ENCODE measurements at places on chromosomes 7 and 10.

DNA sequence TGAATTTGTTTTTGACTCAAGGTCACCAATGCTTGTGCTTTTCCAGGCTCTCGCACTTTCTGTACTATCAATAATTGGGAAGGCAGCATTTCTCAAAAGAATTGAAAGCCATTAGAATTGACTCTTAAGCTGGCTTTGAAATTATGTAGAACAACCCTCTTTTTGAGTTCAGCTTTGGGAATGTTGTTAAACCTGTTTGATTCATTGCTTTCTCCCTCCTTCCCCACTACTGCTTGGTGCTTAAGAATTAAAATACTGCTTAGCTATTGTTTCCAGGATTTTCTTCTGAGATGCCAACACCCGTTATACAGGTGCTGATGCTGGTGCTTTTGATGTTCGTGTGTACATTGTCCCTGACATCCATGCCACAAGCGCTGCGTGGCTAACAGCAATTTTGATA is 15.5 kb upstream of the FZD8 start:
- DNase-seq = no peak

GRCh38 chr10:93235686-93236085 is 162.0 kb downstream of the CYP26A1 start:
- no peak for DNase-seq

GRCh38 chr7:44533301-44534055 is 7.7 kb downstream of the NPC1L1 start:
- no peak for DNase-seq

- DNase-seq = no peak
Observed at GRCh38 chr10:104029521-104029860, 56.2 kb downstream of the COL17A1 start.

- no peak for DNase-seq
Observed at GRCh38 chr7:44775383-44776107, 20.9 kb upstream of the PPIA start.

DNA sequence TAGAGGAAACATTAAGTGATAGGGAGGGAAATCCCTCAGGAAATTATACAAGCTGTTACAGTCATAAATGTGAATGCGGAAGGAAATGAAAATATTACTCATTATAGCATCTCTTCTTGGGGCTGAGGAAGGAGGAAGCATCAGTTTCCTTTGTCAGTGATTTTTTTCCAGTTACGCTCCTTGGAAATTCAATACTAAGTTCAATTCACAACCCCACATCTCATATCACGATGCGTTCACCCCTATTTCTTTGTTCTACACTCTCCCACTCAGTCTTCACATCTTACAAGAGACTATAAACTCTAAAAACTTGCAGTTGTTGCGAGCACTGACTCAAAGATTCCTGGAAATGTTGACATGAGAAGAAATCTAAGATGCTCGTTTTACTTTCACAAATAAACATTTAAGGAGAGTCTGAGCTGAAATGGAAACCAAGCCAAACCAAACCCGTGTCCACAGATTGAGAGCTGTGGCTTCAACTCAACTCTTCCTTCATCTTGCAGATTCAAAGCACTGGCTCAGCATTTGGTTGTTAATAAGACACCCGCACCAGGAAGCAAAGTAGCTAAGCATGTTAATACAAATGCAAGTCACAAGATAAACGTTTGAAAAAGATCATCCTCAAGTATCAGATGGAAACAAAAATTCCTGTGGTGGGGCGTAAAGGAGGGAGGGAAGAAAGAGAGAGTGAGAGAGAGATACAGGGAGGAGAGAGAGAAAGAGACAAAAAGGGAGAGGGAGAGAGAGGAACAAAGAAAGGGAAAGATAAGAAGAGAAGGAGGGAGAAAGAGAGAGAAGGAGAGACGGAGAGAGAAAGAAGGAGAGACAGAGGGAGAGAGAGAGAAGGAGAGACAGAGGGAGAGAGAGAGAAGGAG is 150.0 kb upstream of the RSU1 start:
- no peak for DNase-seq

DNA sequence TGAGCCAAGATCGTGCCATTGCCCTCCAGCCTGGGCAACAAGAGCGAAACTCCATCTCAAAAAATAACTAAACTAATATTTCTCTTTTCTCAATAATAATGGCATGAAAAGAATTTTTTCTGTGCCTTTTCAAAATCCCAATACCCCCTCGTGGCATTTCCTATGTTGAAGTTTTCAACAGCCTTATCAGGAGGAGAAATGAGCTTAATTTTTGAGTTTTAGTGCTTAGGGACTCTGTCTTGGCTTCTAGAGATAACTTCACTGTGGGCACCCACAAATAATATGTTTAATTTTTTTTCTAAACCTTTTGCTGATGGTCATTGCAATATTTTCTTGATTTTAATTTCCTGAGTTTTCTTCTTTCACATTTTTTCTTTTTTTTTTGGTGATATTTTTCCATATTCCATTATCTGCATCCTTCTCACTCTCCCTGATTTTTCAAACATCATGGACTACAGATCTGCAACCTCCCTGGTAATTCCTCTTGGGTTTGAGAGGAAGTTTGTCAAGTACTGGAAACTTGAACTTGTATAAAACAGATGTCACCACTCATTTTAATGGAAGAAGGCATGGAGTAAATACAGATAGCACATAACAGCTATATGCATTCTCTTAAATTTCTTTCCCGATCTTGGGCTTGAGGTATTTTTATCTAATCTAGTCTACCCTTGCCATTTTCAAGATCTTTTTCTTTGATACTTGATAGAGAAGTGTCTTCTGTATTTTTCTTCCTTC is 84.0 kb downstream of the KAT6B start:
- no peak for DNase-seq

- no peak for DNase-seq
Observed at GRCh38 chr10:372566-372965, 237.3 kb downstream of the ZMYND11 start.

DNA sequence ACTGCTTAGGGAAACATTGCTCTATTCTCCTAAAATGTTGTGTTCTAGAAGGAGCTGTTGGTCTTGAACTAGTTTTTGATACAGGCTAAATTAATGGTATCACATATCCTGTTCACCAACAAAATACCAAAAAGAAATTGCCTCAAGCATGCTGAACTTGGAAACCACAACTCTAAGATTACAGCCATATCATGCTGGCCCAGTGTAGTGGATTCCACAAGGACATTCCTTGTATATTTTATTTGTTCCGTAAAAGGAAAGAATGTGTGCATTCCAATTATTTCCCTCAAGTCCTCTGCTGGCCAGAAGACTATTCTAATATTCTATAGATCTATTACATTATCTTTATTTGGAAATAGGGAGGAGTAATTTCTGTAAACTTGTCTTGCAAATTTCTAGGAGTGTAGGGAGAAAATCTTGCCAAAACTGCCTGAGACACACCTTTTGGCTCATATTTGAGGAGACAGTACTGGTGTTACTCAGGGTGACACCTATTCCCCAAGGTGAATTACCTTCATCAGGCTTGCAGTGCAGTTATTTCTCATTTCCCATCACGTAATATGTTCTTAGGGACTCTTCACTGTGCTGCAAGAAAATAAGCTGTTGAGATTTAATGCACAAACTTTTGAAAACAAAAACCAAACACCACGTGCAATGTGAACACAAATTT is 1.9 kb upstream of the NEBL start:
- no peak for DNase-seq

DNA sequence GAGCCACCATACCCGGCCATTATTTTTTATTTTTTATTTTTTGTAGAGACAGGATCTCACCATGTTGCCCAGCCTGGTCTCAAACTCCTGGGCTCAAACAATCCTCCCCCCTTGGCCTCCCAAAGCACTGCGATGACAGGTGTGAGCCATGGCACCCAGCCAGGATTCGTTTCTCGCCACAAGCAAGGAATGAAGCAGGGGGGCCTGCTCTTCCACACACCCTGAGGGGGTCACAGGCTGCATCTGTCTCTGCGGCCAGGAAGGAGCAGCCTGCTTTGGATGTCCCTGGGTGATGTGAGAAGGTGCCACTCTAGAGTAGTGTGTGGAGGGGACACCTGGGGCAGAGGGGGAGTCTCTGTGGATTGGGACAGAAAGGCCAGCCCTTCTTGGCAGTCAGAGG is 61.3 kb upstream of the TNRC18 start:
- no peak for DNase-seq

- no peak for DNase-seq
Observed at GRCh38 chr7:135553346-135553745, 4.4 kb upstream of the NUP205 start.

- DNase-seq = no peak
Observed at GRCh38 chr7:135930565-135931461, 46.3 kb downstream of the MTPN start.

- no peak for DNase-seq
Observed at GRCh38 chr10:44047361-44047760, 337.5 kb downstream of the CXCL12 start.

Measured in stimulated activated CD8-positive, alpha-beta memory T cell treated with anti-CD3 and anti-CD28 coated beads, Interleukin-7, amount 100 ng/mL, for 1 hour (primary cell).